Fibroblast of the aortic adventitia (primary cell): ENCODE measurements at places on chromosomes 1 and 21. TPM values are rescaled to one million over a fixed set of nuclear protein-coding genes. Genes with fewer than 3 reads are reported as not detected.

DNA sequence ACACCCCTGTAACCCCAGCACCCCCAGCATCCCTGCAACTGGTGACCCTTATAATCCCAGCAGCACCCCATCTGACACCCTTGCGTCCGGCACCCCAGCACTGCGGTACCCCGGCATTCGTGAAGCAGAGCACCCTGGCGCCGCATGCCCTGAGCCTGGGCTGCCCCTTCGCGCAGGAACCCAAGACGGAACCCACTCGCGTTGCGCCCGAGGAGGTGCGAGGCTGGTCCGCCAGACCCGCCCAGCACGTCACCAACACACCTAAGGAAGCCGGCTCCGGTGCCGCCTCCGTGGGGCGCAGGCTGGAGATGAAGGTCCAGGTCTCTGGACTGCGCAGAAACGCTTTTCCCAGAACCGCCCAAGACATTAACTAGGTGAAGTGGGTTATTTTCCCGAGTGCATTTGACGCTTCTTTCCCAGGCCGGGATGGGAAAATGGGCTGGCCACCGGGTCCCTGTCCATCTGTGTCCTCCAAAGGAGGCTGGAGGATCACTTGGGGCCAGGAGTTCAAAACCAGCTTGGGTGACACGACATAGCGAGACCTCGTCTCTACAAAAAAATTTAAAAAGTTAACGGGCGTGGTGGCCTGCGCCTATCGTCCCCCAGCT is 15.9 kb upstream of the RNF187 start:
- DNase-seq, result no peak

DNA sequence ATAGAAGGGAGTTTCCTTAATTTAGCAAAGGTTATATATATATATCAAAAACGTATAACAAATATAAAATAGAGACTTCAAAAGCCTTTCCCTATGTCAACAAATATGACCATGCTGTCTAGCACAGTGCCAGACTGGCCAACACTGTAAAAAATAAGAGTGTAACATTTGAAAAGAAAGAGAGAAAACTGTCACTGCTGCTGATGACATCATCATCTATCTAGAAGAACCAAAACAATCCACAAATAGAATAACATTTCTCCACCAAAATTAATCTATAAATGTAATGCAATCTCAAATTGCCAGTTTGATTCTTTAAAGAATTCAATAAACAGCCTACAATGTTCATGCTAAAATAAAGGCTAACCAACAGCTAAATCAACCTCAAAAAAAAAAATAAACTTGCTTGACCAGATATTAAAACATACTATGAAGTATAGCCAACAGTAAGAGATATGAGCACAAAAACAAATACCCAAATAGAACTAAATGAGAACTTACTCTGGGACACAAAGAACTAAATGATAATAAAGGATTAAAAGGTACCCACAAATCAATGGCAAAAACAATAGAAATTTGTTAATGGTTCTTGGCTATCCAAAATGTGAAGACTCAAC is 50.2 kb downstream of the ENAH start:
- DNase-seq, result peak; percentile 24

GRCh38 chr1:191886977-191887376 is 271.3 kb upstream of the RGS18 start:
- DNase-seq, result no peak

DNA sequence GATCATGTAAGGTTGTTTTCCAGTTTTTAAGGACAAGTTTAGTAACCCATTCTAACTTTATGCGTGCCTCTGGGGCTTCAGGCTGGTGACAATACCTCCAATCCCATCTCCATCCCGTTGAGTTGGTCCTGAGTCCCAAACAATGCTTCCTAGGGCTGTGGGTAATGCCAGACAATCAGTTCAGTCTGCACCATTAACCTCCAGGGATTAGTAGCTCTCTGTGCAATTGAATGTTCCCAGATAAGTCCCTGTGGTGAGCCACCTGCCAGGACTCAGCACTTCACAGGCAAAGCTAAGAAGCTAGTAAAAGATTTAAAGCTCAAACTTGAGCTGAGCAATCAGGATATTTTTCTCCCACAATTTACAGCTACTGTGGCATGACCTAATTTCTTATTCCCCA is 462.2 kb upstream of the PTBP2 start:
- DNase-seq, result no peak

GRCh38 chr1:21117597-21118001 is 59.1 kb downstream of the EIF4G3 start:
- DNase-seq, result peak; percentile 47

SLC41A1 gene
- total RNA-seq, result 20.9 and 27.1 TPM in 2 replicates

DNA sequence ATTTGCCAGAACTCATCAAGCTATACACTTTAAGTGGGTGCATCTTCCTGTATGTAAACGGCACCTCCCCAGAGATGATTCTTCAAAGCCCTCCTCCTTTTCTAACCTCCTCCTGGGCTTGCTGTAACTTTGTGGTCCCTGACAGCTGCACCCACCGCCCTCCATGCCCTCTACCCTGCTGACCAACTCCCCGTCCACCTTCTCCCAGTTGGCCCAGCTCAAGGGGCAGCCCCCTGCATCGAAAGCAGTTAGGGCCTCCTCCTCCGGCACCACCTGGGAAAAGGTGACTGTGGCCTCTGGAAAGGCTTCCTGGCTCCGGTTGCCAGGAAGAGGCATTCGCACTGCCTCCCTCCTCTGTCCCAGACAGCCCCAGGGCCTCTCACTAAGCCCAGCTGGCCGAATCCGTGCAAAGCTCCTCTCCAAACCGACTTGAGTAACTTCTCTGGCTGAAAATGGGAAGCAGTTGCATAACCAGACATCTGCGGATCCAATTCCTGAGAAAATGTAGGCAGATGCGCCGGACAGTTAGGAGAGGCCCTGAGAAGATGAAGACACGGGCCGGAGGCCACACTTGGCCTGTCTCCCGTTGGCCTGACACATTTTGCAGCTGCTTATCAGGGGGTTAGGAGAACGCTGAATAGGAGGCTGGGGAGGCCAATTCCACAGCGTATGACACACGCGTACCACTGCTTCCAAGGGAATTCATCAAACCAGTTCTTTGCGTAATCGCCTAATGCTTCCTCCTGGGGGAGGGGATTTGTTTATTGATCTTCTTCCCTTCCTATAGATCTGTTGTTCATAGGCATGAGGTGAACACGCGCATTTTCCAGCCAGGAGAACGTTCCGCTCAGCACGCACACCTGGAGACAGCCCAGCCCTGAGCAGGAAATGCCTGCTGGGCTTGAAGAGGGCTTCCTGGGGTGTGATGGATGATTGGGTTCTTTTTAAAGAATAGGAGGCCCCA is 48.7 kb upstream of the COL6A2 start:
- peak; percentile 100 for DNase-seq

GRCh38 chr1:246602194-246602593 is 35.9 kb downstream of the CNST start:
- DNase-seq, result peak; percentile 30

DNA sequence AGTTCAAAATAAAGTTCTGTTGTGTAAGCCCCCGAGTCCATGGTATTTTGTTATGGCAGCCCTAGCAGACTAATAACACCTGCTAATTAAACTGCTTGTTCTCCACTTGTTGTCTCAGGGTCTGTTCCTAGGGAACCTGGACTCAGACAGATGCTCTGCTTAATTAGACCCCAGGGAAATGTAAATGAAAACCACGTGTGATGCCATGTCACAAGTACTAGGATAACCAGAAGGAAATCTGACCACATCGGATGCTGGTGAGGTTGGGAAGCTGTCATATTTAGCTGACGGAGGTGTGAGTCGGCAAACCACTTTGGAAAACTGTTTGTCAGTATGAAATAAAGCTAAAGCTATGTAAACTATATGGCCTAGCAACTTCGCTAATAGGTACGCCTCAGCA is 19.6 kb downstream of the EDN2 start:
- DNase-seq, result no peak

GRCh38 chr1:76764638-76765454 is 102.4 kb upstream of the ST6GALNAC5 start:
- DNase-seq, result no peak

PGLYRP3 gene
- not detected in 2 replicates for total RNA-seq

GRCh38 chr1:15152318-15153183 is 996 bp upstream of the TMEM51 start:
- DNase-seq, result peak; percentile 88

DNA sequence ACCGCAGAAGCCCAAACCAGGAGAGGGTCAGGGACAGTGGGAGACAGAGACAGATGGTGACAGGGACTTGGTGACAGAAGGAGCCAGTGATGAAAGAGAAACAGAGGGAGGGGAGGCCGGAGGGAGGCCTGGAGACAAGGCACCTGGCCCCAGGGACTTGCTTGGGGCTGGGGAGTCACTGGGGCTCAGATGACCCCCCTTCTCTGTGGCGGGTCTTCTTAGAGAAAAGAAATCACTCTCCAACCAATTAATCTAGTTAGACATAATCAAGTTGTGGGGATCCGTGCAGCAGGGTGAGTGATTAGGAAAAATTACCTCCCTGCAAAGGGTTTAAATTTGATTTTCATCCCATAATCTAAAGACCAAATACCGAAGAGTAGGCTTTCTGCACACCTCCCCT is 519.8 kb downstream of the PTPRU start:
- DNase-seq, result no peak

- DNase-seq, result peak; percentile 85
Observed at GRCh38 chr1:169109561-169110134, 3.2 kb downstream of the ATP1B1 start.

- DNase-seq, result no peak
Observed at GRCh38 chr1:2470290-2471158, 5.6 kb upstream of the PLCH2 start.

- DNase-seq, result no peak
Observed at GRCh38 chr1:227654858-227655752, 80.0 kb downstream of the JMJD4 start.

DNA sequence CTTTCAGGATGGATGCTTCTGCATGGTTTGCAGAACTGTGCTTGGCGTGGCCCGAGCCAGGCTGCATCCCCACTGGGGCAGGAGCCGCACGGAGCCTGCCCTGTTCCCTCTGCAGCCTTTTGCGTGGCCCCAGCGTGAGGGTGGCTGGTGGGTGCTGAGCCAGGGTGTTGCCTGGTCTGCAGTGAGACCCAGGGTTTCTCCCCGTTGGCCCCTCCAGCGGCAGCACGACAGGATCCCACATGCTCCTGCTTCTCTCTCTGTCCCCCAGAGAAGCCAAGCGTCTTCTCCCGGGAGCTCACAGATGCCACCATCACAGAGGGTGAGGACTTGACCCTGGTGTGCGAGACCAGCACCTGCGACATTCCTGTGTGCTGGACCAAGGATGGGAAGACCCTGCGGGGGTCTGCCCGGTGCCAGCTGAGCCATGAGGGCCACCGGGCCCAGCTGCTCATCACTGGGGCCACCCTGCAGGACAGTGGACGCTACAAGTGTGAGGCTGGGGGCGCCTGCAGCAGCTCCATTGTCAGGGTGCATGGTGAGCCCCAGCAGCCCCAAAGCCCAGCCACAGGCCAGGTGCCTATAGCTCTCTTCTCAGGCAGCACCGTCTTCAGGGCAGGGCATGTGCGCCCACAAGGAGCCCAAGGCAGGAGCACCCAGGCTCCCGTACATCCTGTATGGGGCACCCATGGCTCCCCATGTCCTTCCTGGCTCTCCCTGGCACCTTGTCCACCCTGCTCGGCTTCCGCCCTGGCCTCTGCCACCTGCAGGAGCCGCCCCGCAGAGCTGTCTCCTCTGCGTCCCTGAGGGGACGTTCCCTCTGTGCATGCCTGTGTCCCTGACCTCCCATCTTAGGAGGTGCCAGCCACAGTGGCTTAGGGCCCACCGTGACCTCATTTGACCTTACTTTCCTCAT is 78.9 kb downstream of the OBSCN start:
- no peak for DNase-seq

NUDT4B gene
- total RNA-seq, result 72.0 and 77.5 TPM in 2 replicates

- no peak for DNase-seq
Observed at GRCh38 chr1:40782371-40782956, 1.1 kb upstream of the KCNQ4 start.

DNA sequence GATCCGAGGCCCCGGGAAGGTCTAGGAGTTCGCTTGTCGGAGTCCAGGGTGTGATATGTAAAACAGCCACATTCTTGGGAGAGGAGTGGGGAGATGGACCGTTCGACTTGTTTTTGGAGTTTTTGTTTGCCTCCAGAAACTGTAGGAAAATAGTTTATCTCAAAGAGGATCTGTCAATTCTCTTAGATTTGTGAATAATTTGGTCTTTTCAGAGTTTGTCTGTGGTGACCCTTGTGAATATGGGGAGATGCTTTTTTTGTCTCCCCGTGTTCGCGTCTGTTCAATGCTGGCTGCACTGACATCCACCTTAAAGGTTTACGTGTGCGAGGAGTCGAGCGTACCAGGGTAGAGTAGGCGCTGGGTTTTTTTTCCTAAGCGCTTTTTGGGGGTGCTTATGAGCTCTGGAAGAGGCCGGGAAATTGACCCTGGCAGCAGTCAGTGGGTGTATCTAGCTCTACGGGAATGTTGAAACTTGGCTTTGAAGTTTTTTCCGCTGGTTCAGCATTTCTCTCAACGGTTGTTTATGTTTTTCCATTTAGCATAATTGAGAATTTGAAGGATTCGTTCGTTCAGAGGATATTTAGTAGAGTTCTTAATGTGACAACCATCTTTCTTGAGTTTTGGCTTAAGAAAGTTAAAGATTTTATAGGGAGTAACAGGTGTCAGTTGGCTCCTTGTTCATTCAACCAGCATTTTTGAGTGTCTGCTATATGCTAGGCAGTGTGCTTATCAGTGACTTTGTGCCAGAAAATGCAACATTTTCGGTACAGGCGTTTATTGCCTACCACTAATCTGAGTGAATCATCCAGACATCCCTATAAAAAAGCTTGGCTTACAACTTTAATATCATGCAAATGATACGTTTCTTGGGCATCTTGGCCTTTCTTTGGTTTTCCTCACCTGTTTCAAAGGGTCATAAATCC is 1.2 kb downstream of the SZRD1 start:
- peak; percentile 61 for DNase-seq

DNA sequence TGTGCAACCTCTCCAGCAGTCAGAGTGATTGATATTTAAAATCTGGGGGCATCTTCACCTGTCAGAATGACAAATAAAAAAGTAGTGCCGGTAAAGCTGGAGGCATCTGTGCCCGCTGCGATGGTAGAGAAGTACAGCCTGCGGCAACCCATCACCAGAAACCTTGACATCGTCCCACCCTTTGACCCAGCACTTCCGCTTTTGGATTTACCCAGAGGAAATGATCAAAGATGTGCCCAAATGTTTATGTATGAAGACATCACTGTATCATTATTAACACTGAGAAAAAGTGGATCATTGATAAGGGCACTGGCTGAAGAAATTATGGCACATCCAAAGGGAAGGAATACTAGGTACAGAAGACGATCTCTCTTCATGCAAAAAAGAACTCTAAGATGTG is 96.0 kb downstream of the PGBD5 start:
- DNase-seq, result no peak

GBP3 gene
- total RNA-seq, result 28.6 and 65.3 TPM in 2 replicates

PCBP3 gene
- total RNA-seq, result 1.2 and 4.2 TPM in 2 replicates

ZCCHC17 gene
- 11.4 and 39.9 TPM in 2 replicates for total RNA-seq
